ENCODE measurements at places on chromosomes 3 and 15.

GRCh38 chr3:46154311-46154710 lies 53.8 kb downstream of the CCR1 start:
- DNase-seq, result no peak

DNA sequence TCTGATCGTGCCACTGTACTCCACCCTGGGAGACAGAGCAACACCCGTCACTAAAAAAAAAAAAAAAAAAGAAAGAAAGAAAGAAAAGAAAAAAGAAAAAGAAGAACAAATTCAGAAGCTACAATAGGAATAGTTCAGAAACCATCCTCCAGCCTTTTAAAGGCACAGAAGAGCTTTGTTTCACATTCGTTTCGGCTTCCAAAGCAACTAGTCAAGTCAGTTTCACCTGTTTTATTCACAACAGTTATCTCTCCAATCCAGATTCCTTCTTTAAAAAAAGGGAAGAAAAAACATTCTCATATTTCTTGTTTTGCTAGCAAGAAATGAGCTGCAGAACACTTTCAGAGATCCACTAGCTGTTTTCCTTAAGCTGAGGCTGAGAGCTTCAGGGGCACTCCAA lies 767.7 kb upstream of the CFAP20DC start:
- DNase-seq, result no peak

DNA sequence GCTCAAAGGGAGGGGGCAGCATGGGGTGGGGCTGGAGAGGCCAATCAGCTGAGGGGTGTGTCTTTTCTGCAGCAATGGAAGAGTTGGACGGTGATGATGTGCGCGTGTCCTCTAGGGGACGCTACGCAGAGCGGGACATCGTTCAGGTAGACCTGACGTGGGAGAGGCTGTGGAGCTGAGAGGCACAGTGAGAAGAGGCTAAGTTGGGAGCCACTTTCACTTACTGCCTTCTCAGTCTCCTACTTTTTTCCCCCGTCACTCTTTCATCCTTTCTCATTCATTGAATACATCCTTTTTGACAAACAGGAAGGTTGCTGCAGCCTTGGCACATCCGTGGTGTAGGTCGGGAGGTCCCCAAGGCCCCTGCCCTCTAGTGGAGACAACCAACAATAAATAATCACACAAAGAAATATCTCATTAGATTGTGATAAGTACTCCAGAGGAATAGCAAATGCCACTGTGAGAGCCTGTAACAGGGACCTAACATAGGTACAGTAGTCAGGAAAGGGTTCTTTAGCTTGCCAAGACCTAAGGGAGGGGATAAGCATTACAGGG lies 4.4 kb upstream of the BRPF1 start:
- no peak for DNase-seq

- DNase-seq, result no peak
Measured at GRCh38 chr3:172752651-172753050, 2.1 kb downstream of the ECT2 start.

DNA sequence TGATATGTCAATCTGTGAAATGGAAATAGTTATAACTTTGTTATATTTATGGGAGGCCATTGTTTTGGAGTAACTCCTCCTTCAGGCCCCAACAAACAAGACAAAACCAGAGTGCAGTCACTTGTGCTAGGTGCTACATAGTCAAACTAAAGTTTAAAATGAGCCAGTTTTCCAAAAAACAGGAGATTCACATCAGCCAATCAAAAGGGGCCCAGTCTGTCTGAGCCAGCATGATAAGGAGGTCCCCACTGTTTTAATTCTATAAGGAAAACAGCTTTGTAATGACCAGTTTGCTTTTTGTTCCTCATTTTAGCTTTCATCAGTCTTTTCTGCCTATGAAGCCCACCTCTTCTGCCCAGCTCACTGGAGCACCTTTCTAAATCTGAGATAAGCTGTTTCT lies 94.7 kb upstream of the SLC7A14 start:
- DNase-seq, result no peak

DNA sequence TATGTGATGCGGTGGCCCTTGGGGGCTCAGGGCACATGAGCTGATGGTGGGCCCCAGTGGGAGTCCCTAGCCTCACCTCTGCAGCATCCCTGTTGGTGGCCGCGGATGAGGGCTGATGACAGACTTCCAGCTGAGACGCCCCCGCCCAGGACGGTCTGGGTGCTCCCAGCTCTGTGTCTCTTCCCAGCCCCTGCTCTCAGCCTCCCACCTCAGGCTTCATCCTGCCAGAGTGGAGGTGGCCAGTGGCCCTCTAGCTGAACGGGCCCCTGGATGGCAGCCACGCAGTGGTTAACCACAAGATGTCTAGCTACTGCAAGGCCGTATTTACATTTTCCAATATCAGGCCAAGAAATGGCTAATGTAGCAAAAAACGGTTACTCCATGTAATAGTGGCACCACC lies 205.3 kb upstream of the LINGO1 start:
- no peak for DNase-seq

All from stimulated activated CD8-positive, alpha-beta memory T cell treated with anti-CD3 and anti-CD28 coated beads, Interleukin-2, amount 100 ng/mL, for 1 hour (primary cell).